Kidney (tissue), 22 donors: ENCODE measurements at places on chromosomes 5 and 9. TPM values are rescaled to one million over a fixed set of nuclear protein-coding genes. Genes with fewer than 3 reads are reported as not detected.

- no peak overlapping the region for H3K27ac ChIP-seq
- no peaks in the 10 kb centered on the region for H3K27me3 ChIP-seq
- no peak overlapping the region for H3K4me3 ChIP-seq
- DNase-seq = no peak
- no peaks in the 10 kb centered on the region for H3K4me1 ChIP-seq
Observed at GRCh38 chr5:115415143-115415491, 118.7 kb upstream of the CCDC112 start.

DNA sequence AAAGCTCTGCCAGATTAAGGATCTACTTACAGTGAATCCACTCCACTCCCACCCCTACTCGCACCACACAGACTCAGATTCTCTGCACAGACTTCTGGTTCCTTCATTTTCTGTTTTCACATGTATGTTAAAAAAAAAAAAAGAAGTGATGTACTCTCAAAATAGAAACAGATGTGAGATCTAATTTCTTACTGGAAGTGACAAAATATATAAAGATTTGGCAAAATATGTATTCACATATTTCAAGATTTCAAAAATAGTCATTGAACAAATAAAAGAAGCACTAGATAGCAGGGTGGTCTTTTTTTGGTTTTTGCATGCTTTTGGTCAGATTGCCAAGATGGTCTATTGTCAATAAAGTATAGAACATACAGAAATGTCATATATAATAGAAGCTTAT is 379.2 kb downstream of the TMEM167A start:
- no peaks in the 10 kb centered on the region for H3K4me1 ChIP-seq
- no peaks in the 10 kb centered on the region for H3K27me3 ChIP-seq
- no peak overlapping the region for H3K27ac ChIP-seq
- H3K36me3 ChIP-seq = no peaks in the 10 kb centered on the region

DNA sequence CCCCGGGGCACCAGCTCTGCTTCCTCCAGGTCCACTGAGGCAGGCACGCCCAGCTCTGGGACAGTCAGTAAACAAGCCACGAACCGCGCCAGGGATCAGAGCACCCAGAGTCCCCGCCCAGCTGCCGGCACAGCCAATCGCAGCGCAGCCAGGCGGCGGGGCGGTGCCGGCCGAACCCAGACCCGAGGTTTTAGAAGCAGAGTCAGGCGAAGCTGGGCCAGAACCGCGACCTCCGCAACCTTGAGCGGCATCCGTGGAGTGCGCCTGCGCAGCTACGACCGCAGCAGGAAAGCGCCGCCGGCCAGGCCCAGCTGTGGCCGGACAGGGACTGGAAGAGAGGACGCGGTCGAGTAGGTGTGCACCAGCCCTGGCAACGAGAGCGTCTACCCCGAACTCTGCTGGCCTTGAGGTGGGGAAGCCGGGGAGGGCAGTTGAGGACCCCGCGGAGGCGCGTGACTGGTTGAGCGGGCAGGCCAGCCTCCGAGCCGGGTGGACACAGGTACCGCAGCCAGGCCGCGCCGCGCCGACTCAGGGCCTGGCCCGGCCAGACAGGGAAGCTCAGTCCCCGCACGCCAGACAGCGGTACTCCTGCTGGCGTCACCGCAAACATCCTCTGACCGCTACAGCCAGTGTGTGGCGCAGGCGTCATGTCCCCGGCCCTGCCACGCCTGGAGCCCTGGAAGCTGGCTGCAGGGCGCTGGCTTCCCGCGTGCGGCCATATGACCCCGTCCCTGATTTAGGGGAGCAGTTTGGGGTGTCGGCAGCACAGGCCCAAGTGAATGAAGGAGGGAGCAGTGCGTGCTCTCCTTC is at the start of gene CTSL:
Gene CTSL, plus strand, starts transcription at position 220 of the 810 bp plus-strand sequence. CDS start 1,485 bp downstream, outside the sequence.
- H3K4me3 ChIP-seq = peak within 1 kb of the TSS; percentile 53
- DNase-seq = peak; percentile 90
- H3K36me3 ChIP-seq = peaks cover 17% of the 10 kb centered on the region
- H3K4me1 ChIP-seq = no peaks in the 10 kb centered on the region

DNA sequence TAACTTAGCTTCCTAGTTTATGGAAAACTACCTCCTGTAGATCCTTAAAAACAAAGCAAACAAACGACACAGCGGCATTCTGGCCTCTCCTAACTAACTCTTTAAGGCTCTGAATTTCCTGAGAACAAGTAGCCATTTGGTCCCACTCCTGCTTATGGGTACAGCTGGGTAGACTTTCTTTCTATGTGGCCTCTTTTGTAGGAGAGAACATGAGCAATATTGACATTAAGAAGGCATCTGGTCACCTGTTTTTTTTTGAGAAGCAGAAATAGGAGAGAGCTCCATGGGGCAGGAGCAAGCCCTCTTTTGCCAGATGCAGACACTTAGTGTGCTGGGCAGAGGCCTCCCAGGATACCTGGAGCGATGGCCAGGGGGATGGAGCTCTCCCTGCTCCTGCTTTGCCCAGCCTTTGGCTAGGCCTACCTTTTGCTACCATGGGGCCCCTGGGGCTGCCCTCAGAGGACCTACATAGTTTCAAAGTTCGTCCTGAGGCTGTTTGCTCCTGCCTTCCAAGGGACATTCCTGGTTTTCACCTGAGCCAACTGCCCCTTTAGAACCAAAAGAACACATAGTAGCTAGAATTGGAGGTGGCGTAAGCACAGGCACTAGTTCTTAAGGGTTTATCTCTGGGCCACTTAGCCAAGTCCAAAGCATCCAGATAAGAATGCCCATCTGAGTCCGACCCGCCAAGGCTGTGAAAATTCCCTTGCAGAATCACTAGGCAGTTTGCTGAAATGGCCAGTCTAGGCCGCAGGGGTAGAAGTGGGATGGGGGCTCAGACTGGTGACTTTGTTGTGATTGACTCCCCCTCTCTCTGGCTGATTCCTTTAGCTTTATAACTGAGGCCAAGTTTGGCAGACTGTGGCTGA is 2.4 kb upstream of the STC2 start:
- no peak overlapping the region for H3K27ac ChIP-seq
- peaks cover 20% of the 10 kb centered on the region for H3K4me1 ChIP-seq
- no peaks in the 10 kb centered on the region for H3K36me3 ChIP-seq
- no peak overlapping the region for H3K4me3 ChIP-seq
- peaks cover 20% of the 10 kb centered on the region for H3K27me3 ChIP-seq

DNA sequence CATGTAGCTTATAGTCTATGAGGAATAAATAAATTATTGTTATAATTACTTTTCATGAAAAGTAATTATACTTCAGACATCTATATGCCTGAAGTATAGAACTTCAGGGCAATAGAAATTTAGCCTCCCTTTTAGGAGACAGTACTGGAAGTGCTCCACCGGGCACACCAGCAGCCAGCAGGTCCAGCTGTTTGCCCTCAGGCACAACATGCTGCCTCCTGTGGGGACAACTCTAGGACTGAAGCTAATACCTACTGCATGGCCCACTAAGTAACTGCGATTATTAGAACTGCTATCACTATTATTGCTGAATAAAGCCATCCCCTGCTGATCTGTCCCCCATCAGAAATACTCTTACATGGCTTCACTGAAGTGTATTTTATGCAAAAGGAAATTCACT is 329.6 kb downstream of the MED10 start:
- no peak overlapping the region for H3K27ac ChIP-seq
- no peaks in the 10 kb centered on the region for H3K4me1 ChIP-seq
- no peak overlapping the region for H3K4me3 ChIP-seq
- DNase-seq = no peak
- no peaks in the 10 kb centered on the region for H3K27me3 ChIP-seq

- no peaks in the 10 kb centered on the region for H3K27me3 ChIP-seq
- no peaks in the 10 kb centered on the region for H3K36me3 ChIP-seq
- no peak overlapping the region for H3K27ac ChIP-seq
- no peaks in the 10 kb centered on the region for H3K4me1 ChIP-seq
Observed at GRCh38 chr5:54630738-54631359, 113.3 kb downstream of the SNX18 start.

GRCh38 chr5:68562308-68562707 is 346.8 kb downstream of the PIK3R1 start:
- H3K27me3 ChIP-seq = no peaks in the 10 kb centered on the region
- H3K36me3 ChIP-seq = no peaks in the 10 kb centered on the region
- H3K4me3 ChIP-seq = no peak overlapping the region
- no peak overlapping the region for H3K27ac ChIP-seq

GRCh38 chr5:176543428-176544182 is 5.5 kb upstream of the CDHR2 start:
- no peaks in the 10 kb centered on the region for H3K27me3 ChIP-seq
- DNase-seq = peak; percentile 86
- H3K4me3 ChIP-seq = peak overlapping the region; percentile 81
- H3K27ac ChIP-seq = peak overlapping the region; percentile 92
- H3K4me1 ChIP-seq = peaks cover 9% of the 10 kb centered on the region
- no peaks in the 10 kb centered on the region for H3K36me3 ChIP-seq

- no peak overlapping the region for H3K4me3 ChIP-seq
- no peaks in the 10 kb centered on the region for H3K27me3 ChIP-seq
- no peak overlapping the region for H3K27ac ChIP-seq
- H3K36me3 ChIP-seq = no peaks in the 10 kb centered on the region
- no peaks in the 10 kb centered on the region for H3K4me1 ChIP-seq
Observed at GRCh38 chr5:85159395-85159794, 774.7 kb upstream of the EDIL3 start.

DNA sequence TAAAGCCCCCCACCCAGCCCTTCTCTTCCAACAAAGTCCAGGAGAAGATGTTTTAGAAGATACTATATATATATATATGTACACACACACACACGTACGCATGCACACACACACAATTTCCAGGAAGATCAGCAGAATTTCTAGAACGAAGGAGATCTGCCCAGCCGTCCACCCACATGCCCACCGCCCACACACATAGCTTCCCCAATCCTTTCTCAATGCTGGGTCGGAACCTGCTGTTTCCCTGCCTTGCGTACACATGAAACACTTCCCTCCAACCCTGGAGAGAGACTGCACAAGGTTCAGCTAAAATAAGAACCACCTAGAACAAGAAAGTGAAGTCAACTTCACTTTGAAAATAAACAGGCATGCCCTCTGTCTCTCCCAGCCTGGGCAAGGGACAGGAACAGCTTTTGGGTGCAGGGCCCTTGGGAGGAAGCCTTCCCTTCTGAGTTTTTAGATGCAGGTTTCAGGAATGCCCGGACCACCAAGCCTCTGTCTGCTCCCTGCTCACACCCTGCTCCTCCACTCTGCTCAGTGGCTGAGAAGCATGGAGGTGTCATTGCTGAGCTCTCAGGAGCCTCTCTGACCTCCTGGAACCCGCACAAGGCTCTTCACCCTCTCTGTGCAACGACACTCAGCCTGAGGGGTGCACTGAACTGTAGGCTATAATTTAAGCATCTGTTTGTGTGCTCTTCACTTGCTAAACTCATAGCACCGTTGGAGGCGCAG is 149.4 kb downstream of the C5orf15 start:
- peak overlapping the region; percentile 9 for H3K27ac ChIP-seq
- no peak overlapping the region for H3K4me3 ChIP-seq
- no peaks in the 10 kb centered on the region for H3K36me3 ChIP-seq
- peaks cover 23% of the 10 kb centered on the region for H3K4me1 ChIP-seq

GRCh38 chr9:1414711-1415131 is 364.6 kb downstream of the DMRT2 start:
- no peak overlapping the region for H3K27ac ChIP-seq
- no peaks in the 10 kb centered on the region for H3K4me1 ChIP-seq
- H3K27me3 ChIP-seq = no peaks in the 10 kb centered on the region
- DNase-seq = no peak
- no peak overlapping the region for H3K4me3 ChIP-seq
- no peaks in the 10 kb centered on the region for H3K36me3 ChIP-seq

DNA sequence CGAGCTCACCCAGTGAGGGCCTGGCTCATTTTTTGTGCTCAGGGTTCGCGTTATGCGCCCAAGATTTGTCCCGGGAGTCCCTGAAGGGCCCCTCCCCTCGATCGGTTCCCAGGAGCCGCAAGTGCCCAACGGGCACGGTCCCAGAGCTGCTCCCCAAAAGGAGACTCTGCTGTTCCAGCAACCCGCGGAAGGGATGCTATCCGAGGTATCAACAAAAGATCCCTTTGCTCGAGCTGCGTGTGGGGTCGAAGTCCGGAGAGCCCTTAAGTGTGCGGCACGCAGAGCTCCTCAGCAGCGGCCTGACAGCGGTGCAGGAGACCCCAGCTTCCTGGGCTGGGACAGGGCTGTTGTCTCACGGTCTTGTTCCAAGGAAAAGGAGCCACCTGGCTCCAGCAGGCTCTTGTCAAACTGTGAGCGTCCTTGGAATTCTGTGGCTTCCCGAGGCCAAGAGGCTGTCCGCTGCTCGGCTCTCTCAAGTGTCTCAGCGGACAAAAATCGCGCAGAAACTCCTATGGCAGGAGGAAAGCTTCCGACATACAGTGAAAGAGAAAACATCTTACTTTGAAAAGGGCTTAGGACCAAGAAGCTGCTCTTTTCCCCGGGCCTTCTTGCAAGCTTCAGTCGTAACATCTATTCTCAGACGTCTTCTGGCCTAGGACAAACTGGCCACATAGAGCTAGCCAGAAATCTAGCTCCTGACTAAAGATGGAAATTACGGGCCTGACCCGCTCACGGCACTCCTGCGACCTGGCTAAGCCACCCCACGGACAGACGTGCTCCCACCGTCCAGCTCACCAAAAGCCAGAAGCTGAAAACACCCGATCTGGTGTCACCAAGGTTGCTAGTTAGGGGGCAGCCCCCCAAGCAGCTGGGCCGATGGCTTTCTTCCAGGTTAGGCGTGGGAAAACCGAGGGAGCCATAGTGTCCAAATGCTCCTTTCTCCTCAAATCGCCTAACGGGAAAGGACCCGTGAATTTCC is 2.6 kb upstream of the FOXB2 start:
- DNase-seq = peak; percentile 25
- H3K4me1 ChIP-seq = peaks cover 10% of the 10 kb centered on the region
- H3K27me3 ChIP-seq = peaks cover 86% of the 10 kb centered on the region
- H3K27ac ChIP-seq = no peak overlapping the region
- H3K4me3 ChIP-seq = no peak overlapping the region

- H3K4me3 ChIP-seq = no peak overlapping the region
- no peak for DNase-seq
- H3K4me1 ChIP-seq = no peaks in the 10 kb centered on the region
- no peaks in the 10 kb centered on the region for H3K27me3 ChIP-seq
- H3K36me3 ChIP-seq = no peaks in the 10 kb centered on the region
Observed at GRCh38 chr9:99433555-99433954, 211.5 kb downstream of the SEC61B start.

- H3K27me3 ChIP-seq = no peaks in the 10 kb centered on the region
- DNase-seq = no peak
- H3K36me3 ChIP-seq = no peaks in the 10 kb centered on the region
- H3K4me3 ChIP-seq = no peak overlapping the region
- no peaks in the 10 kb centered on the region for H3K4me1 ChIP-seq
- no peak overlapping the region for H3K27ac ChIP-seq
Observed at GRCh38 chr5:149172261-149172660, 31.0 kb downstream of the ABLIM3 start.

DNA sequence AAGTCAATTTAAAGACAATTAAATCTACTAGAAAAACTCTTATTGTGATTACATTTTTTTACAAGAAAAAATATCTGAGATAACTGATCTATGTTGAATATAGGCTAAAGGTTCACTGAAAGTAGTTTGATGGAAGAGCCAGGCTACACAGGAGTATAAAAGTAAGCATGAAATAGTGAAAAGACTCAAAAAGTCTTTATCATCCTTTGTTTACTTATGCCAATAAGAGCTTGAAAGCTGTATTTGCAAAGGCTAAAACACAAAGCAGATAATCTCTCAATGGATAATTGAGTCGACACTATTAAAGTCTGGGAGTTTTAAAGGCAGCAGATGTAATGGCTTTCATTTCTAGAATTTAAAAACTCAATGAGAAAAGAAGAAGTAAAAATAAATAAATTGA is 42.0 kb downstream of the SSBP2 start:
- H3K36me3 ChIP-seq = no peaks in the 10 kb centered on the region
- no peak for DNase-seq
- no peaks in the 10 kb centered on the region for H3K4me1 ChIP-seq
- H3K27me3 ChIP-seq = no peaks in the 10 kb centered on the region
- H3K27ac ChIP-seq = no peak overlapping the region
- H3K4me3 ChIP-seq = no peak overlapping the region

The ARID3C gene
- polyA plus RNA-seq = not detected

The CFAP157 gene
- 0.41 TPM for polyA plus RNA-seq

The C5orf46 gene
- not detected for polyA plus RNA-seq
